Activated gamma-delta T cell treated with anti-CD3 and anti-CD28 coated beads, Interleukin-2, amount 50 U/mL, for 16 hours (primary cell): ENCODE measurements at places on chromosomes 5 and 9.

DNA sequence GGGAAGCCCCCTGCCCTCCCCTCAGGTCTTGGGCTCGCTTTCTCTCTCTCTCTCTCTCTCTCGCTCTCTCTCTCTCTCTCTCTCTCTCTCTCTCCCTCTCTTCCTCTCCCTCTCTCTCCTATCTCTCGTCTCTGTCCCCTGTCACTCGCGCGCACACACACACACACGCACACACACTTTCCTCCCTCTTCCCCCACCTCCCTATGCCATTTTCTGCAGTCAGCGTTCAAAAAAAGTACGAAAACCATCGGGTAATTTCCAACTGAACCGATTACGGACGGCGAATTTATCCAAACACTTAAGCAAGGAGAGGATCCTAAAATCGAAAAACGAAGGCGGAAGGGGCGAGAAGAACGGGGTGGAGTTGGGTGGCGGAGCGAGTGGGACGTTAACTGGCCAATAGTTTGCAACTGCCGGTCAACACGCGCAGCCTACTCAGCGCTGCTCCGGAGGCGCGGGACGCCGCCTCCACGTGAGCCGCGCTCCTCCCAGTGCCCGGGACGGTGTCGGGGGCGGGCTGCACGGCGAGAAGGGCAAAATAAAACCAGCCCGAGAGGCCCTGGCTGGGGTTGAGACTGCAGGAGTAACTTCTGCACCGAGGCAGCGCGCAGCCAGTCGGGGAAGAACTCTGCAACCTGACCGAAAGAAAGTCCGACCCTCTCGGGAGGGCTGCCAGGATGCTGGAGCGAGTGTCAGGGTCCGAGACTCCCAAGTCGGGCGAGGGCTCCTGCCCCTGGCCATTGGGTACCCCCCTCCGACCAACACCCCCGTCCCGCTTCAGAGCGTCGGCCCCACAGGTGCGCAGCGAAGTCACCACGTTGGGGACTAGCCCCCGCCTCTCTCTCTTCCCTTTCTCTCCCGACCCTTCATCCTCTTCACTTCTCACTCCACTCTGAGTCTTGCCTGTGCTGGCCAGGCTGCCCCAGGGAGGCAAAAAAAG is 24.9 kb upstream of the ELAVL2 start:
- DNase-seq, result no peak

- no peak for DNase-seq
These were observed 26.4 kb upstream of the SLC1A1 start for GRCh38 chr9:4463824-4464223.

- DNase-seq, result no peak
These were observed 6.1 kb downstream of the PTCD2 start for GRCh38 chr5:72326306-72326649.

- no peak for DNase-seq
These were observed 72.4 kb upstream of the OLFM1 start for GRCh38 chr9:135015096-135015495.

DNA sequence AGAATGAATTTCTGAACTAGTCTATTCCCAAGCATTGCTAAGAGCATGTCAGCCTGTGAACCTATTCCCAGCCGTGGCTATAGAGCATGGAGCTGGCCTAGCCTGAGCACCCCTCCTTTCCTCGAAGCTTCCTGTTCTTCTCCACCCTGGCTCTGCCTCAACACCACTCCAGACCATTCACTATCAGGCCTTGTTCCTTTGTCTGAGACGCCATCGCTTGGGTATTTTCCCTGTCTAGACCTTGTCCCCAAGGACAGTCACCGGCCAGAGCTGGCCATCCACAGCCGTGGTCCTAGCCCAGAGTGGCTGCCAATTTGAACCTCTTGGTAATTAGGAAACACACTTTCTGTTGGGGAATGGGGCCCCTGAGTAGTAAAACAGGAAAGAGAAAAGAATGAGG is 105.8 kb downstream of the LIFR start:
- DNase-seq, result no peak

DNA sequence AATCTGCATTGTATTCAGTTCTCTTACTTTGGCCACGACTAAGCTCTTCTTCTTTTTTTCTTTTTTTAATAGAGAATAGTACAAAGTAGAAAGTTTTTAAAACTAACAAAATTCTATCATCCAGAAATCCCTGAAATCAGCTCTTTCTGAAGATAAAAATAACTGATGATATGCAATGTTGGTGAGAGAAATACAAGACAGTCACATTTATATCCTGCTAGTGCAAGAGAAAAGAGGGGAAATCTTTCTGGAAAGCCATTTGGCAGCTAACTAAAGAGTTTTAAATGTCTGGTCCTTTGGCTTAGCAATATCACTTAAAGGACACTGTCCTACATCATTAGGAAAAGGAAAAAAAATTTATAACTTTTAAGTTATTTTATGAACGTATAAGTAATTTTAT is 27.0 kb upstream of the FREM1 start:
- no peak for DNase-seq

DNA sequence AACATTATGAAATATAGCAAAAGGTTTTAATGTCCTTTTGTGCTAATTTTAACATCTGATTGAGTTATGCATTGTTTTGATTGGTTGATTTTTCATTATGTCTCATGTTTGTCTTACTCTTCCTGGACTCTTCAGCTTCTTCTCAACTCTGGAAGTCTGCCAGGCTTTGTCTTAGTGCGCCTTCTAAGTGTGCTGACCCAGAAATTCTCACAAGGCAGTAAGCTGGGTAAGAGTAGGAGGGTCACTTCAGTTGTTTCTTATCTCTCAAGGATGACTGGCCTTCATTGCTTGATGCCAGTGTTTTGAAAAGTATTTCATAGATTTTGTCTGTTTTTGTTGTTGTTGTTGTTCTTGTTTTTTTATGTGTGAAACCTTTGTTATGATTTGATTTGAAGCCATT is 59.2 kb downstream of the RIC1 start:
- DNase-seq, result no peak

DNA sequence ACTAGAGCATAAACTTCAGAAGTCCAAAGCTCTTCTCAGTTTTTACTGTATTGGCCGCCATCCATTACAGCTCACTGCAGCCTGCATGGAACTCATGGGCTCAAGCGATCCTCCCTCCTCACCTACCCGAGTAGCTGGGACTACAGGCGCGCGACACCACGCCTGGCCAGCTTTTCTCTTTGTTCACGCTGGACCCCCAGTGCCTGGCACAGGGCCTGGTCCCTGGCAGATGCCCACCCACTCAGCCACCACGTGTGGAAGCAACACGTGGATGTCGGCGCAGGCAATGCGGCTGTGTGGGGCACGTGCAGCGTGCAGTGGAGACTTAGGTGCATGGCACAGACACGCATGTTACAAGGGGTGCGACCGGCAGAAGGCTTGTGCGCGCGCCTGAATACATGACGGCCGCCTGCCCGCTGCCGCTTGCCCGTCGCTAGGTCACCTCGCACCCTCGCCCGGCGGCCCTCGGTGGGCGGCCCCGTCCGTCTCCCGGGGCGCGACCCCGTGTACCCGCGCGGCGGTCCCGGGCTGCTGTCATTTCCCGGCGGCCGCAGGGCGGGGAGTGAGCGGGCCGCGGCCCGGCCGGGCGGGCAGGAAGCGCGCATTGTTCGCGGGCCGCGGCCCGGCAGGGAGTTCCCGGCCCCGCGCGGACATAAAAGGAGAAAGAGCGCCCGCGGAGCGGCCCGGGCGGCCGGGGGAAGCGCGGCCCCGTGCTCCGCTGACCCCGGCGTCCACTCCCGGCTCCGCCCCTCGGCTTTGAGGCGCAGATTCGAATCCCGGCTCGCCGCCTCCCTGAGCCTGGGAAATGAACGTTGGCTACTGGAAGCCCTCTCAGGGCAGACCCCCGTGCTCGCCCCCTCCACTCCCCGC is 24.1 kb upstream of the PTGS1 start:
- DNase-seq, result no peak

DNA sequence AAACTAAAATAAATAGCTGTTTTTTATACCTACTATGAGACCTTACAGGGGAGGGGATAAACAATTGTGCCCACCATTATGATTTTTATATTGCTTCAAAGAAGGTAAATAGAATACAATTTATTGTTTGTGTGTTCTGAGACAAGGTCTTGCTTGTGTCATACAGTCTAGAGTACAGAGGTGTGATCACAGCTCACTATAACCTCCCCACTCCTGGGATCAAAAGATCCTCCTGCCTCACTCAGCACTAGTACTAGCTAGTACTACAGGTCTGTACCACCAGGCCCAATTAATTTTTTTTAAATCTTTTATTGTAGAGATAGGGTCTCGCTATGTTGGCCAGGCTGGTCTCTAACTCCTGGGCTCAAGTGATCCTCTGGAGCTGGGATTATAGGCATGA is 11.3 kb downstream of the TLE1 start:
- DNase-seq, result no peak

GRCh38 chr9:132014218-132014805 is 65.4 kb downstream of the MED27 start:
- no peak for DNase-seq

DNA sequence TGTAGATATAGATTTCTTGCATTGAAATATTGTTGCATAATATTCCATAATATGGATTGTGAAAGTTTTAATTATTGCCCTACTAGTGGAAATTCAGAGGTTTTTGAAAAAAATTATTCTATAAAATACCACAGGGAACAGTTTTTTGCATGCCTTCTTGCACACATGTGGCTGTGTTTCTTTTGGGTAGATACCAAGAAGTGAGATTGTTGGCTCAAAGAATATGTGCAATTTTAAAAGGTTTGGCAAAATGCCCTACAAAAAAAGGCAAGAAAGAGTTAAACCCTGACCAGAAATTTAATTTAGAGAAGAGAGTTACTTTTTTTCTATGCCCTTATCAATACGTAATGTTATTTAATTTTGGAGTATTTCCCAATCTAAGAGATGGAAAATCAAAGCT is 270.8 kb upstream of the DAPK1 start:
- no peak for DNase-seq

- DNase-seq, result no peak
These were observed 94.1 kb downstream of the NSG2 start for GRCh38 chr5:174139623-174140022.

DNA sequence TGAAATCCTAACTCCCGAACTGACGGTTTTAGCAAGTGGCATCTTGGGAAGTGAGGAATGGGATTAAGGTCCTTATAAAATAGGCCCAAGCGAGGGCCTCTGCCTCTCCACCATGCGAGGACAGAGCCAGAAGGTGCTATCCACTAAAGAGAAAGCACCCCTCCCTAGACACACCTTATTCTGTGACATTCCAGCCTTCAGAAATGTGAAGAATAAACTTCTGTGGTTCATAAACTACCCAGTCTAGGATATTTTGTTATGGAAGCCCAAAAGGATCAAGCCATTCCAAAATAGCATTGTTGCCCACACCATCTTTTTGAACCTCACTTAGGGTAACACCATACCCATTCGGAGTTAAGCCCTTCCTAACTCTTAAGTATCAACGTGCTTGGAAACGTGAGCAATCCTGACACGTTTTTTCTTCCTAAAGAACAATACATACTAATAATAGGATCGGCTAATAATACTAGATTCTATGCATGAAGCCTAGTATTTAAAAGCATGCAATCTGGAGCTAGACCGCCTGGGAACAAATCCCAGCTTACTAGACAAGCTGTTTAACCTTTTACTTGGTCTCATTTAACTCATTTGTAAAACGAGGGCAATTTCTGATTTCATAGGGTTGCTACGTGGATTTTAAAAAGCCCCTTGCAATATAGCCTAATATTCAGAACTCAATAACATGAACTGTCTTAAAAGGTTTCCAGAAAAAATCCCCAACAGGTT is 1.1 kb upstream of the SMC2 start:
- no peak for DNase-seq

DNA sequence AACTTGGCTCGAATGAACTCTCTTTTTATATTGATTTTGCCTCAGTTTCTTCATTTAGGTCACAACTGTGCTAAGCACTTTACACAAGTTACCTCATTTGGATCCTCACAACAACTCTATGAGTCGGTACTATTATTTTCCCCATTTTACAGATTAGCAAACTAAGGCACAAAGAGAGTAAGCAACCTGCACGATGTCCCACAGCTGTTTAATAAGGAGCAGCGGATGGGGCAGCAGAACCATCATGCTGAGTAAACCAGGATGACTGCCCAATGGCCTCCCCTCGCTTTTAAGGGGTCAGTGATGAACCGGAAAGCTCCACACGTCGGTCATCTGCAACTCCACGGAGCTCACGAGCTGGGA is 607 bp downstream of the PRELID2 start:
- DNase-seq, result no peak

GRCh38 chr5:169029661-169030274 is 271.2 kb downstream of the SLIT3 start:
- DNase-seq, result no peak

DNA sequence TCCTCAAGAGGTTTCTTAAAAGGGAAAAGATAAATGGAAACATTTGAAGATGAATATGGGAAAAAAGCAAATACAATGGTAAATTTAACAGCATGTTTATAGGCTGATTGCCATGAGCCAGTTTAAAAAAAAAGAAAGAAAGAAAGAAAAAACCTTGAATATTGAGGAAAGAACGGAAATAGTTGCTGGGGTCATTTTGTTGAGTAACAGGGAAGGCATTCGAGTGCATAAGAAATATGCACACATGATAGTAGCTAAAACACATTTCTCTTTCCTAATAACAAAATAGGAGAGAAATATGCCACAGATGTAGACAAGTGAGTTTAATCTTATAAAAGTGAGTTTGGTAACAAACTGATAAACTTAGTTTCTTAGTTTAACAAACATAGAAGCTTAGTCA is 864.6 kb upstream of the ACO1 start:
- DNase-seq, result no peak

DNA sequence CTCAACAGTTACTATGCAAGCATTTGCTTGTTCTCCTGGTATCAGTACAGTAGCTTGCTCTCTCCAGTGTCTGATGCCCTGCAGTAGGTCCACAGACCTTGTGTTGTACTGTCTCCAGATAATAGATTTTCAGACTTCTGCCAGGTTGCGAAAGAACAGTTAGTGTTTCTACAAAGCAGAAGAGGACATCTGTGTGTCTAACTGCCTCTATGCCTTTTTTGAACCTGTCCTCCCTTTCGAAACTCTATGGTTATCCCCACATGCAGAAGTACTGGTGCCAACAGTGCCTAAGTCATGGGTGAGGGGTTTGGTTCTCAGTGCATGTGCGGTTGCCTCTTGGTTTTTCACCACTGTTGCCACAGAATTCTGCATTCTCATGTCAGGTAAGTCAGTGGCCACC is 45.9 kb downstream of the KCNN2 start:
- no peak for DNase-seq

- DNase-seq, result no peak
These were observed 24.4 kb upstream of the GRPEL2 start for GRCh38 chr5:149320791-149321330.

- no peak for DNase-seq
These were observed 128.3 kb downstream of the SLC28A3 start for GRCh38 chr9:84212246-84212645.

GRCh38 chr5:68192679-68193060 is 22.9 kb upstream of the PIK3R1 start:
- DNase-seq, result no peak

- DNase-seq, result no peak
These were observed 740.4 kb upstream of the RIOK2 start for GRCh38 chr5:97923496-97923895.

- no peak for DNase-seq
These were observed 263.2 kb downstream of the COX7C start for GRCh38 chr5:86880785-86881492.
